ENCODE measurements at places on chromosomes 6 and 20.

DNA sequence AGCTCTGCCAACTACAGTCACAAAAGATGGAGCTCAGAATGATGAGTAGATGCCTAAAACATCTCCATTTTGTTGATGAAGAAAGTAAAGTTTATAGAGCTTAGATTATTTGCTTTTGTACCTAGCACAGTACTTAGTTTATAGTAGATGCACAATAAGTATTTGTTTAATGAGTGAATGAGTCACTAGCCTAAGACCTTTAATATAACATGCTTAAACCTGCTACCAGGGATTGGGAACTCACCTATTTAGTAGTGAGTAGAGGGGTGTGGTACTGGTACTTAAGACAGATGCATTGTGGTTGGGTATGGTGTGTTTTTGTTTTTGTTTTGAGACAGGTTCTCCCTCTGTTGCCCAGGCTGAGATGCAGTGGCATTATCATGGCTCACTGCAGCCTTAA, 35.8 kb downstream of the TRIM38 start:
- DNase-seq, result no peak

DNA sequence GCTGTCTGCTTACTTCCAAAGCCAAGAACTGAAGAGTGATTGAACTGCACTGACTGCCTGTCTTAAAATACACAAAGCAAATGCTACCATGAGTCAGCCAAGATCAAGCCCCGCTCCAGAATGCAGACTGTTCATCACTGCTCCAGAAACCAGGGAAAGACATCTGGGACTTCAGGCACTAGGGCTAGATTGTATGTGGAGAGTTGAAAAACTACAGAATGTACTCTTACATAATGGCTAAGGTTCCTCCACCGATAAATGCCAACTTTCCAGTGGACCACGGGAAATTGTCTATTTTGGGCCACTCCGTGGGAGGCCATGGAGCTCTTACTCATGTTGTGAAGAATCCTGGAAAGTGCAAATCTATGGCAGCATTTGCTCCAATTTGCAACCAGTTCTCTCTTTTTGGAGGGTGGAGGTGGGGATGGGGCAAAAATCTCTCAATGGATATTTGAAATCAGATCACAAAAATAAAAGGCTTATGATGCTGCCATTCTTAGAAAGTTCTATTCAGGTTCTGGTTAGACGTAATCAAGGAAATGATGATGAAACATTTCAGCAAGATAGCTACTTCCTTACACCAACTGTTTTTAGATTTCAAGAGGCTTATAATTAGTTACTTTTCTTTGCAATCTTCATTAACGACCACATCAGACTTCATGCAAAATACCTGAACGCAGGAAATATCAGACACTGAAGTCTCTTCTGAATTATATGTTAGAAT, 11.8 kb upstream of the CAP2 start:
- DNase-seq, result no peak

DNA sequence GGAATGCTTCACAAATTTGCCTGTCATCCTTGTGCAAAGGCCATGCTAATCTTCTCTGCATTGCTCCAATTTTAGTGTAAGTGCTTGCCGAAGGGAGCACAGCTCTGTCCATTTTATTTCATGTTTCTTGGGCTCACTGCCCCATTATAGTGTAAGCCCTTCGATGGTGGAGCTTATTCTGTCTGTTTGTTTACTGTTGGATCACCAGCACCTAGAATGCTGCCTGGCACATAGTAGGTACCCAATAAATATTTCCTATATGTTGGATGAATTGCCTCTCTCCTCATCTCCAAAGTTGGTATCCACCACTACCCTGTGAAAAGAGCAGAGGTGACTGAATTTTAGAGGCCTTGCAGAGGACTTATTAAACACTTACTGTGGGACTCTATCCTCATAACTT, 18.8 kb upstream of the HMGN4 start:
- no peak for DNase-seq

GRCh38 chr20:57965441-57965840, 255.6 kb upstream of the PMEPA1 start:
- no peak for DNase-seq

DNA sequence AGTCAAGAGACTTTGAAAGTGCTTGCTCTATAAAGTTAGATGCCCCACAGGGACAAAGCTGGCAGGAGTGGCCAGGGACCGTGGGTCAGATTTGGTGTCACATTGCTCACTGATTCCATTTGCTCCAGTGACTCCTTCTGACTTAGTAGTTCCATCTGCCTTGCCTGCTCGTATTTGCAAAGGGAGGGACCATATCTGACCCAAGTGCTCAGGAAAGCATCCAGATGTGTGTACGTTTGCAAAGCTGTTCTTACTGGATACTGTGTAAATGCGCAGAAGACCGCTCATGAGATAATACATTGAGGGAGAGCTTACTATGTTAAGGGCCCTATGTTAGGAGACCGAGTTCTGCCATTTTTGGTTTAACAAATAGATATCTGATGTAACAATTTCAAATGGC, 21.2 kb upstream of the CCN6 start:
- no peak for DNase-seq

DNA sequence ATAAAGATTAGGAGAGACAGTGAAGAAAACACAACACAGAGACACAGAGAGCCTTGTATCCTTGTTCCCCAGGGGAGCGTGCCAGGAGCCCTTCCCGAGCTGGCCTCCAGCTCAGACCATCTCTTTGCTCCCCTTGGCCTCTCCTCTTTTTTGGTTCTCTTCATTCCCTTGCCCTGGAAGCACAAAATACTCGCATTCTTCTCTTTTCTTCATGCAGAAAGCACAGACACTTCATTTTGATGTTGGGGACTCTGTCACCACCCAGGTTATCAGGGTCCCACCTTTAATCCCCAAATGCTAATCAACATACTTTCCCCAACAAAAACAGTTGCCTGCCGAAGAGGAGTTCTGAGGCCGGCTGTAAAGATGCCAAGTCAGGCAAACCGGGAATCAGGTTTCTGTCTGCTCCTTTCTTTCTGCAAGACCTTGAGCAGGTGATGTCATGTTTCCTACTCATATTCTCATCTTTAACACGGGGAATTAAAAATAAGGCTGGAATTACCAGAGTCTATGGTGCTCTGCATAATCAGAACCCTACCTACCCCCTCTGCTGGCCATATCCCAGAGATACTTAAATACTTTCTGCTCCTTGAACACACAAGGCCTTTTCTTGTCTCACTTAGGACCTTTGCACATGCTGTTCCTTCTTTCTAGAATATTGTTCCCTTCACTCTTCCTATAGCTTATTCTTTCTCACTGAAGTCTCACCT, 21.7 kb downstream of the TGM6 start:
- DNase-seq, result no peak

GRCh38 chr6:155399745-155400653, 55.6 kb downstream of the NOX3 start:
- DNase-seq, result no peak

DNA sequence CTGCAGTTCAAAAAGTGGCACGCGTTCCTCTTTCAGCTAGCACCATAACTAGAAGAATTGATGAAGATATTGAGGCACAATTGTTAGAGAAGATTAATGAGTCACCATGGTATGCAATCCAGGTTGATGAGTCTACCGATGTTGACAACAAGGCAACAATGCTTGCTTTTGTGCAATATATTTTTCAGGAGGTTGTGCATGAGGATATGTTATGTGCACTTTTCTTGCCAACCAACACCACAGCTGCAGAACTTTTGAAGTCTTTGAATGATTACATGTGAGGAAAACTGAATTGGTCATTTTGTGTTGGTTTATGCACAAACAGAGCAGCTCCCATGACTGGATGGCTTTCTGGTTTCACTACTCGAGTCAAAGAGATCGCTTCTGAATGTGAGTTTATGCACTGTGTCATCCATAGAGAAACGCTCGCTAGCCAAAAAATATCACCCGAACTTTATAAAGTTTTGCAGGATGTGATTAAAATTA, 129.3 kb upstream of the SLC24A3 start:
- no peak for DNase-seq

DNA sequence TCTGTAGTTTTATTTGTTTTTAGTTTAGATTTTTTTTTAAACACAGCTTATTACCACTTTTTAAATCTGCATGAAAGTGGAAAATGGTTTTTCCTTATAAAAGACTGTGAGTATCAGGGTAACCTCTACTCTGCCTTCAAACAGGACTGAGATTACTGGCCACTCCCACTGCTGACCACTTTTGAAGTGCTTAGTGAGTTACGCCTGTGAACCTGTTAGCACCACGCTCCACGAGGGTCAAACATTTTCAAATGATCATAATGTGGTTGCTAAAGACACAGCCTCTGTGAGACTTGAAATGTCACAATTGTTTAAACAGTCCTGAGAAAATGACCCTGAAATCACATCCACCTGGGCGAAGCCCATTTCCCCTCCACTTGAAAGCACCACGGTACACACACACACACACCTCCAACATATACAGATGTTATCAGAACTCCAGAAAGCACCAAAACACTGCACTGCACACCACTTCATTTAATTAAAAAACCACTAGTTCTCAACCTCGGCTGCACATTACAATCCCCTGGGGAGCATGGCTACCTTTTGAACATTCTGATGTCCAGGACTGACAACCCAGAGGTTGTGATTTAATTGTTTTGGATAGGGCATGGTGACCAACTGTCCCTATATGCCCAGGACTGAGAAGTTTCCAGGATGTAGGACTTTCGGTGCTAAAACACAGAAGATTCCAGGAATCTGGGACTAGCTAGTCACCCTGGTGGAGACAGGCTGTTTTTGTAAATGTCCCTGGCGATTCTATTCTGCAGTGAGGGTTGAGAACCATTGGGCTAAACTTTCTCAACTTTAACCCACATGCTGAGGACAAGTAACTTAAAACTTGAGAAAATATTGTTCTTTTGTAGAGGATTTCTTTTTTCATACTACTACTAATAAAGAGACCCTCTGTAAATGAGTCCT, 176.4 kb upstream of the MYLIP start:
- DNase-seq, result no peak

- DNase-seq, result no peak
Measured at GRCh38 chr6:138372711-138373463, 4.8 kb upstream of the SMIM28 start.

DNA sequence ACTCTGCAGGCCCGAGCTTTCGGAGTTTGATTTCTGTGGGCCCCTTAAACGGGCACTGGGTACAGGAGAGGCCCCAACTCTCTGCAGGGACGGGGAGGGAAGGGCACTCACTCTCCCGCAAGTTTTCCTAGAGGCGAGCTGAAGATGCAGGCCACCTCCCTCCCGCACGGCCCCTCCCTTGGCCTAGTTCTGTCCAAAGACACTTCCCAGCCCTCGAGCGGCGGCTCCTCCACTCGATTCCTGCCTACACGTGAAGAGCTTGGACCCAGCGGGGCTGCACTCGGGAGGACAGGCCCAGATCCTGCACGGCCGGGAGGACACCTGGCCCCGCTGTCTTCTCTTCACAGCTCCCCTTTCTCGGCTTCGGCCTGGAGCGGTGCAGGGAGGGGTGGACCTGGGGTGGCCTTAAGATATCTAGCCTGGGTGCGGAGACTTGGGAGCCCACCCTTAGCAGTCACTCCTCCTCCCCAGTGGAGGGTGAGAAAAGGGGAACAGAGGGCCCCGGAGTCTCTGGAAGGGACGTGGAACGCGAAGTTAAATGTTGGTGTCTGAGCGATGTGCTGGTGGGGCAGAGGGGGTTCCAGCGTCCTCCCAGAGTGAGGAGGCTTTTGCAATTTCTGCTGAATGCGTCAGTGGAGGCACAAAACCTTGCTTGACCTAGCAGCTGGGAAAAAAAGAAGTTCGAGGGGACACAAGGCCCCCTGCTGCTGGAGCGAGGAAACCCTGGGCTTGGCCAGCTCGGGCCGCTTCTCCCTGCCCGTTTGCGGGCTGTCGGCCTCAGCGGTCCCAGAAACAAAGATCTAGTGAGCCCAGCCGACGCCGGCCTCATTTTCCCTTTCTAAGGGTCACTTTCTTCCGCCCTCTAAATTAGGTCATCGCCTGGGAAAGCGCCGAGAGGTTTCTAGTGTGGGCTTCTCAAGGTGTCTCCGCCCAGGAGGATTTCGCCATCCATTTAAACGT, 4.9 kb downstream of the OLIG3 start:
- DNase-seq, result no peak

DNA sequence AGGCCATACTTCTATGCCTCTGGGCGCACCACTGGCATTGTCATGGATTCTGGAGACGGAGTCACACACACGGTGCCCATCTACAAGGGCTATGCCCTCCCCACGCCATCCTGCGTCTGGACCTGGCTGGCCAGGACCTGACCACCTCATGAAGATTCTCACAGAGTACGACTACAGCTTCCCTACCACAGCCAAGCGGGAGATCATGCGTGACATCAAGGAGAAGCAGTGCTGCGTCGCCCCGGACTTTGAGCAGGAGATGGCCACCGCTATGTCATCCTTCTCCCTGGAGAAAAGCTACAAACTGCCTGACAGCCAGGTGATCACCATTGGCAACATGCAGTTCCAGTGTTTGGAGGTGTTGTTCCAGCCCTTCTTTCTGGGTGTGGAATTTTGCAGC, 23.8 kb downstream of the TMEM74B start:
- no peak for DNase-seq

GRCh38 chr6:137134483-137134882, 39.0 kb downstream of the IL22RA2 start:
- no peak for DNase-seq

- no peak for DNase-seq
Measured at GRCh38 chr20:38336726-38337125, 9.6 kb upstream of the LBP start.

- DNase-seq, result no peak
Measured at GRCh38 chr6:163670336-163670735, 255.8 kb downstream of the QKI start.

DNA sequence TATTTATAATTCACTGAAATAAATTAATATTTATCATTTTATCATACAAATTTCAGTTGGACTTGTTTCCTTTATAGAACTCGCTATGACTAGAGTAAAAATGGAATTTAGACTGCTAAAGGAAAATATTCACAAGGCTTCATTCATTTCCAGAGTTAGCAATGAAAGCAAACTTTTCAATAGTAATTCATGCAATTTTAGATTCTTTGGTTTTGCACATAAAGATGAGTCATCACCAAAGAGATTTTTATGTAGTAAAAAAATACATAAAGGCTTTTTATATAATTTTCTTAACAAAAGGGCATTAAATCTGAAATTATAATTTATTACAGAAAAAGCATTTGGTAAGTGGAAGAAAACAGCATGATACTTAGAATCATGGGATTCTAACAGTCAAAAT, 37.2 kb upstream of the STXBP5 start:
- no peak for DNase-seq

Measured in NCI-H2029 treated with DMSO at 0.1 percent for 48 hours (cell line).